ENCODE measurements at places on chromosomes 12 and 14.

DNA sequence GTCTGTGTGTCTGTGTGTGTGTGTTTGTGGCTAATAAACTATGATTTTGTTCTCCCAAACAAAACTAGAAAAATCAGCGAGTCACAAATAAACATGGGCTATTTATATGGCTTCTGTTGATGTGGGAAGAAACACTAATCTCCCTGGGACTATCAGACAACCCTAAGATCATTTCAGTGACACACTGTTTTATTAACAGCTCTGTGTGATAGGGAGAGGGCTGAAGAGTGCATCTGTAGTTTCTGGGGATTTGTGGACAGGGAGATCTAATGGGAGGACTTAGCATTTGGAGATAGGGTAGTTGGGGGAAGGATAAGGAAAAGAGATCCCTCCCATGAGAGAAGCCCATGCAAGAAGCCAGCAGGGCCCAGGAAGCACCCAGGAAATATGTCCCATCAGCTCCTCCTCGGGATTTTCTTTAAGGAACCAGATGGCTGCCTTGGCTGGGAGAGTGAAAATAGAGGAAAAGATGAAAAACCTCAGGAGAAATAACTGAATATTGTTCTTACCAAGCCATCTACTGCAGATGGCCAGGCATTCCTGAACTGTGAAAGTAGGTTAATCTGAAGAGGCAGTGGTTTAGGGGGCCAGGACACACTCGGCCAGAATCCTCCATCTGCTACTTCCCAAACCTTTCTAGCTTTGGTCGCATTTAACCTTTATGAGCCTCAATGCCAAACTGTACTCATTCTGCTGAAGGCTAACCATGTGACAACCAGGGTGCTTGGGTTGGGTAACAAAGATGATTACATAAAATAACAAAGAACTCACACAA, 253.4 kb downstream of the BTG1 start:
- DNase-seq: no peak

DNA sequence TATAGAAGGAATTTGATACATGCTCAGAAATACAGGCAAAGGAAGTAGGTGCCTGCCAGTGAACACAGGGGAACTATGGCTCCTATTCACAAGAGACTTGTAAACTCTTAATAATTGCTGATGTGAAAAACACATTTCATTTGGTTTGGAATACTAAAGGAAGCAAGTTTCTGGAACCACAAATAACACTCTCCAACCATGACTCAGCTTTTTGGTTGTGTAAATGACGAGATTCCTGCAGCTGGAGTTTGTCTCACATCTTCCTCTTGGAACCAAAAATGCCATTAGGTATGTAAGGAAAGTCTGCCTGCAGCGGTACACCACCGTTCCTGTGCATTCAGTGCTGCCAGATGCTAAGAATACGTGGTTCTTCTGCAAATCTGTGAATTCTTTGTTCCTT, 4.5 kb upstream of the OR11H6 start:
- no peak for DNase-seq

- DNase-seq: no peak
Measured at GRCh38 chr14:58740379-58740935, 102.7 kb downstream of the DACT1 start.

DNA sequence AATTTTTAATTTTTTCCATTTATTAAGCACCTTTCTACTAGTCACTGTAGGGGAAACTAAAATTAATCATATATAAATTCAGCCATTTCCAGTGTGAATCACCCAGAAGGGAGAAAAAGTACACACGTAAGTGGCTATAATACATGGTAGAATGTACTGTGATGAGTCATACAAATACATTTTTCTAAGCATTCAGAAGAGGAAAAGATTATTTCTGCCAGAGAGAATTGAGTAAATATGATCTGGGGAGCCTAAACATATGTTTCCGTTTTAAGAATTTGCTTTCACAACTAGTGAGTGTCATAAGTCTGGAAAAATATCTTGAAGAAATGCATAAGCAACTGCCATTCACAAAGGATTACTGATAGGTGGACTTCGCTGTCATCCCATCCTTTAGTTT, 102.8 kb downstream of the TGFB3 start:
- no peak for DNase-seq

- no peak for DNase-seq
Measured at GRCh38 chr12:111327474-111327873, 41.4 kb downstream of the PHETA1 start.

DNA sequence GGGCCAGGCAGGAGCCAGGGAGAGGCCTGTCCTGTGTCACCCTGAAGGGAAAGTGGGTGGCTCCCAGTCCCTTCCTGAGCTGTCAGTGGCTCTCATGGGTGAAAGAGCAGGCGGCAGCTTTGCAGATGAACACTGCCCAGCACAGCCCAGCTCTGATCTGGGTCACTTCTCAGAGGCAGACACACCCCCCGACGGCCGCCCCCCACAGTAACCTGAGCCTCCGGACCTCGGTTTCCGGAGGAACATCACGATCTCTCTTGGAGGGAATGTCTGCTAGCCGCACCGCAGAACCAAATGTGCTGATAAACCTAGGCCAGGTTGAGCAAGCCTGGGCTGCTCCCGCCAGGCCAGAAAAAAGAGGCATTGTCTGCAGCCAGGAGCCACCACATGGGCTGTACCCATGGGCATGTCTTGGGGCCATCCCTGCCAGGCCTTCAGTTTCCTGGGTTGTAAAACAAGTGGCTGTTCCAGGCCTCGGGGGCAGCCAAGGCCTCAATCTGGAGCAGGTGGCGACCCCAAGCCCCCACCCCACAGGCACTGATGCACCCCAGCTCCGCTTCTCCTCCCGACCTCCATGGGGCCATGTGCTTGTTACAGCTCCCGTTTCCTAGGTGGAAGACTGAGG, 57.6 kb downstream of the NCOR2 start:
- DNase-seq: no peak

DNA sequence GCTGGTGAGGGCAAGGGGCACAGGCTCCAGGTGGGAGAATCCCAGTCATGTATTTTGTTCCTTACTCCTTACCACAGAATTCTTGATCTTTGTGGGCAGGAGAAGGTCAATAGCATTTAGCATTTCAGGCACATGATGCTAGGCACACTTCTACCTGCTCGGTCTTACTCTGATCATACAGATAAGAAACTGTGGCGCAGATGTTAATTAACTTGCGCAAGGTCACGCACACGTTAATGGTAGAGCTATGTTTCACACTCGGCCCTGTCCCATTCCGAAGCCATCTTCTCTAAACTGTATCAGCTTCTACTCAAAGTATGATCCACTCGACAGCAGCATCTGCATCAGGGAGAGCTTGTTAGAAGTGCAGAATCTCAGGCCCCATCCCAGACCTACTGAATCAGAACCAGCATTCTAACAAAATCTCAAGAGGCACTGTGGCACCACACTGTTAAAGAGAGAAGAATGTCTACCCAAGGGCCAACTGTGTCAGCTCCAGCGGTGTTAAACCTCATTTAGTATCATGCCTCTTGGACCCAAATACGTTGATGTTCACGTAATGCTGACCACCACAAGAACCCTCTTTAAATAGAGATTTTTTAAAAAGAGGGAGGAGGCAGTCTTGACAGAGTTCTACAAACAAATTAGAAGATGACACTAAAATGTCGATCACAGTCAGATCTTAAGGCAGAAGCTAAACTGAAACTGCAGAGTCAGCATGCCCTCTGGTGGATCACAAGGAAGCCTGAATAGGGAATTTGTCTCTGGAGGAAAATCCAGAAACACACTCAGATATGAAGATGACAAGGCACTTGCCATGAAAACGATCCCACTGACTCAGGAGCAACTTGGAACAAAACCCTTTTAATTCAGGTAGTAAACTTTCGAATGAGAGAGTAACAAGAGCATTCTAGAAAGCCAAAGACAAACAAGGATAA, 7.3 kb downstream of the STXBP6 start:
- no peak for DNase-seq

- no peak for DNase-seq
Measured at GRCh38 chr14:52363961-52364360, 49.8 kb downstream of the PTGER2 start.

GRCh38 chr14:62947301-62947700, 98.0 kb downstream of the KCNH5 start:
- no peak for DNase-seq

- no peak for DNase-seq
Measured at GRCh38 chr12:57138526-57139272, 8.7 kb downstream of the LRP1-AS start.

DNA sequence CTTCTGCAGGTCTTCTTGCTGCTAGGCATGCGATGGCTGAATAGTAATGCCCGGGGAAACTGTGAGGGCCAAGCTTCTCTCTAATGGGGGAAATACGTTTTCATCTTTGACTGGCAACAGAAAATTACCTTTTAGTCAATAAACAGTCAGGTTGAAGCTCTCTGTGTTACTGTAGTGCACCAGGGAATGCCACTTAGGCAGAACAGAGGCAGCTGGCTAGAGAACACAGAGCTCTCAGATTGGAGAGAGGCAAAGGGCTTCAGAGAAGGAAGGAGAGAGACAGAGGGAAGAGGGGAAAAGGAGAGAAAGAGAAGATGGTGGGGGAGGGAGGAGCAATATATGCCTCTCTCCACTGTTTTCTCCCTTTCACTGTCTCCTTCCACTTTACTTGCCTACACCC, 6.7 kb downstream of the HSD17B6 start:
- no peak for DNase-seq

- DNase-seq: no peak
Measured at GRCh38 chr14:44607701-44608100, 100.6 kb upstream of the FSCB start.

- DNase-seq: no peak
Measured at GRCh38 chr14:69094481-69094880, 58.4 kb downstream of the DCAF5 start.

- no peak for DNase-seq
Measured at GRCh38 chr14:81095539-81095938, 125.2 kb downstream of the GTF2A1 start.

DNA sequence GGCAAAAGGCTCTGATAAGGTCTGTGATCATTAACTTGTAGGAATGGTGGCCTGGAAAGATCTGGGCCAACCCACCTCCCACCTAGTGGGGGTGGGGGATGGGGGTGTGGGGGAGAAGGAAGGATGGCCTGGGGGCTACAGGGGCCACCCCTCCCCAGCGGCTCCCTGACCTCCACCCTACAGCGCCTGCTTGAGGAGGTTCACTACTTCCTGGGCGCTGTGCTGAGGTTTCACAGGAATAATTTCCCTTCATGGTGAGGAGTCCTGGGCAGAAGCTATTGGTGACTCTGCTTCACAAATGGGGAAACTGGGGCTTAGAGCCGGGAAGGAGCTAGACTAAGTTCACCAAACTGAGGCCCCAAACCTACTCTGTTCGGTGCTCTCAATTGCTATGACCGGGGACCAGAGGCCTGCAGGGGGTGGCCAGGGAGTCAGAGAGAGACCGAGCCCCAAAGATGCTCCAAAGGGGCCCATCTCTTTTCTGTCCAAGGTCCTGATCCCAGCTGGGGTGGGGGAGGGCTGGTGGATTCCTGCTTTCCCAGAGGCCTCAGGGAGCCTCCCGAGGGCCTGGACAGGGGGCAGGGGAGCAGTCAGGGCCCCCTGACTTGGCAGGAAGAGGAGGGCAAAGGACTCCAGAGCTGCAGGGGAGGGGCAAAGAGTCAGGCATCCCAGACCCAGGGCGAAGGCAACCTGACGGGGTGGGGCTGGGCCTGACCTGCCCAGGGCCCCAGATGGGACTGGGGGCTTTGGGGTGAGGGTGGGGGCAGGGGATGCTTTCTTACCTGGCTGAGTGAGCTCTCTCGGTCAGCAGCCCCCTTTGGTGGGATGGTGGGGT, 1.7 kb downstream of the HNF1A start:
- no peak for DNase-seq

DNA sequence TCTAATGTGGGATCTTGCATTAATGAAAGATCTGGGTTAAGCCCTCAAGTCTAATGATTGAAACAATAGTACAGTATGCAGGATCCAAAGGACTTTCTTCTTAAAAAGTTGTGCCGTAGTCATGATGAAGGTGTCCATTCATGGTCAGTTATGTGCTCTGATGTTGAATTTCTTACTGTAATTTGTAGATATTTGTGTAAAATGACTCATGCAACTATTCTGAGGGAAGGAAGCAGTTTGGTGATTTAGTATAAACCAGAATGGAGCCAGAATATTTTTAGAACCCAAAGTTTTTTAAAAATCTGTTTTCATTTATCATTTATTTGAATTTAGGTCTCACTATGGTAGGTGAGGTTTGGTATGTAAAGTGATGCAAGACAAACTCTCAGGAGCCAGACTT, 151.2 kb downstream of the AKAP6 start:
- no peak for DNase-seq

- DNase-seq: no peak
Measured at GRCh38 chr14:63055631-63056030, 10.4 kb upstream of the KCNH5 start.

DNA sequence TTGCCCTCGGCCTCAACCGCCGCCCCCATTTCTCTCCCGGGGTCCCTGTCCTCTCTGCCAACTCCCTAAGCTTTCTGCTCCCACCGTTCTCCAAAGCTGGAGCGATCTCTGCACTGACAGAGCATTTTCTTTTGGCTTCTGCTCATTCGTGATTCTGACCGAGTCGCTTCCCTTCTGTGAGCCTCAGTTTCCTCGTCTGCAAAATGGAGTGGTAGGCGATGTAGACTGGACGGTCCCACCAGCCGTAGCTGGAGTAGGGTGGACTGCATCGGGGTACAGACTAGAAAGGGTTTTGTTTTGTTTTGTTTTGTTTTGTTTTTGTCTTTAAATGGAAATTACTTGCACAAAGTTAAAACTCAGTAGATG, 2.4 kb downstream of the VSX2 start:
- no peak for DNase-seq

DNA sequence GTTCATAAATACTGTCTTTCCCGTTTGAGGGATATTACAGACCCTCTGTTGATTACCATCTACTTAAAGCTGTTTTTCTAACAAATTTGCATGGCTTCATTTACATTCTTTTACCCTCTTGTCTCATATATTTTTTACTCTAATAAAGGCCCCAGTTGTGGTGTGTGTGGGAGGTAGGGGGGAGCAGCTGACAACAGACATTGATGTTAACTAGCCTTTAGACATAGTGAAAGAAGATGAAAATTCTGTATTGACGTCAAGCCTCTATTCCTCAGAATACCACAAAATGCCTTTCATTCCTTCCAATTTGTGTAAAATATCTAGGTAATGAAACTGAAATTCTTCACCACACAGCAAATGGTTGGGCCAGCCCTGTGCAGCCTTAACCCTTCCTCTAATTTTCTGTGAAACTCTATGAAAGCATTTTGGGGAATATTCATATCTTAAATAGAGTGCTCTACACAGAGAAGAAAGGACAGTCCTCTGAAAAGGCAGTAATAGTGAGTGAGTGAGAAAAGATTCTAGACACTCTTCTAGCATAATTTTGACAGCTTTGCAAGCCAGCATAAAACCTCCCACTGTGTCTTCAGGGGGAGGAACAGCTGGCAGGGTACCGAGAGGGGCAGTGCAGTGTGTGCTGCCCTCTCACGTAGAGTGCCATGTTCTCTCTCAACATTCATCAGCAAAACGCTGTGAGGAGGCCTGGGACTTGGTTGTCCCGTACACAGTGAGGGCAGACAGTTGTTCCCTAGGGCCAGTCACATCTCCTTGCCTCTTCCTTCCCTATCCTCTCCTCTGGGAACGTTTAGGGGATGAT, 20.1 kb upstream of the CERS5 start:
- no peak for DNase-seq

GRCh38 chr12:54973556-54973955, 11.0 kb downstream of the TESPA1 start:
- DNase-seq: no peak

Data from stimulated activated CD8-positive, alpha-beta memory T cell treated with anti-CD3 and anti-CD28 coated beads, Interleukin-7, amount 100 ng/mL, for 1 hour (primary cell).